KBM-7 (cell line): ENCODE measurements at places on chromosomes 12 and 14.

DNA sequence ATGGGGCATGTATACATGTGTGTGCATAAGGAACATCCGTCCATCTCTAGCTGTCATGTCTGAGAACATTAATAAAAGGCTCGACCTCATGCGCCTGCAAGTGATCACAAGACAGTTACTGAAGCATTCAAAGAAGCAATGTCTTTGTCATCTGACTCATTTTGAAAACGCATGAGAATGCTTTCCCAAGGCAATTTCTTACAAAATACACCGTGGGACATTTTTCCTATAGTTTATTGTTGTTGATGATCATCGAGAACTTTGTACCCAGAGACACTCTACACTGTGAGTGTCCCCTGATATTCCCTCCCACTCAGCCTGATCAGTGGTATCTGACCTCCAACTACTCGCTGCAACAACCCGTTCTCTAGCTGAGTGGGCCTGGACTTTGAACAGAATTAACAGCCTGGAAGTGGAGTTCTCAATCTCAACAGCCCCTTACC lies 68.1 kb downstream of the ETV6 start:
- no peak for DNase-seq

DNA sequence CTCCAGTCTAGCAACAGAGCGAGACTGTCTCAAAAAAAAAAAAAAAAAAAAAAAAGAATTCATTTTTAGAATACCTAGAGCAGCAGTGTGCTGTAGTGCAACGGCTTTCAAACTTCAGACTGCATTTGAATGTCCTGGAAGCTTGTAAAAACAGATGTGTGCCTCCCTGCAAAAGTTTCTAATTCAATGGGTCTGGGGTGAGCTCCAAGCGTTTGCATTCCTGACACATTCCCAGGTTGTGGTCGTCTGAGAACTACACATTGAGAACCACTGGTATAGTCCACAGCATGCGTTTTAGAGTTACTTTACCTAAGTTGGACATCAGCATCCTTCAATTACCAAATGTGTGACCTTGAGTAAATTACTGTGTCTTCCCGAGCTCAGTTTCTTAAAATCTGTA lies 816.8 kb downstream of the NRXN3 start:
- DNase-seq = no peak

GRCh38 chr12:115002434-115002833 lies 318.5 kb upstream of the TBX3 start:
- no peak for DNase-seq

- no peak for DNase-seq
Observed at GRCh38 chr12:50297027-50297426, 13.7 kb upstream of the LIMA1 start.
